NCI-H774 (cell line): ENCODE measurements at places on chromosomes 16 and 17.

- DNase-seq, result no peak
Observed at GRCh38 chr16:59154295-59154694, 420.2 kb upstream of the GOT2 start.

- DNase-seq, result no peak
Observed at GRCh38 chr17:19292377-19292711, 55.2 kb downstream of the EPN2 start.

GRCh38 chr17:50922107-50922506 is 56.0 kb upstream of the TOB1 start:
- no peak for DNase-seq

DNA sequence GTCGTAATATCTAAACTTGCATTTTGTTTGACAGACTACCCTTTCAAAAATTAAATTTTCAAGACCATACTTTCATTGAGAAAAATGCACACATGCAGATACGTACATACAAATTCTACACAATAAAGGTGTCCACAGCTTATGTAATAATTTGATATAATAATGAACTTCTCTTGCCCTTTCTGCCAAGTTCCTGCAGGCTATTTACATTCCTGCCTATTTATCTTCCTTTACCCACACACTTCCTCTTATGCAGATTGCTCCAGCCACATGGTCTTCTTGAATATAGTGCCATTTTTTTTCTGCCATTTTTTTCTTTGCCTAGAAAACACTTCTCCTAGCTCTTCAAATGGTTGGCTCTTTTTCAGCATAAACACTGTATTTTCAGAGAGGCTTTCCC is 826.9 kb upstream of the CDH8 start:
- no peak for DNase-seq

GRCh38 chr16:16830973-16831372 is 452.0 kb downstream of the NPIPA7 start:
- DNase-seq, result no peak

GRCh38 chr16:55735120-55735781 is 79.5 kb downstream of the SLC6A2 start:
- DNase-seq, result no peak

DNA sequence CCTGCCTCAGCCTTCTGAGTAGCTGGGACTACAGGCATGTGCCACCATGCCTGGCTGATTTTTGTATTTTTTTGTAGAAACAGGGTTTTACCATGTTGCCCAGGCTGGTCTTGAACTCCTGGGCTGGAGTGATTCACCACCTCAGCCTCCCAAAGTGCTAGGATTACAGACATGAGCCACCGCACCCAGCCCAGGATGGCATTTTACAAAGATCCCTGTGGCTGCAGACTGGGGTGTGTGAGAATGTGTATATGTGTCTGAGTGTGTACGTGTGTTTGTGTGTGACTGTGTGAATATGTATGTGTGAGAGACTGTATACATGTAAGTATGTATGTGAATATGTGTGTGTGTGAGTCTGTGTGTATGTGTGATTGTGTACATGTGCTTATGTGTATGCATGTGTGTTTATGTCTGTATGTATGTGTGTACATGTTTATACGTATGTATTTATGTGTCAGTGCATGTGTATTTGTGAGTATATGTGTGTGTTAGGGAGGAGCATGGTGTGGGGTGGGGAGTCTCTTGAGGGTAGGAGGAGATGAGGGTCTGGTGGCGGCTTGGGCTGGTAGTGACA is 17.0 kb downstream of the RPTOR start:
- DNase-seq, result no peak

DNA sequence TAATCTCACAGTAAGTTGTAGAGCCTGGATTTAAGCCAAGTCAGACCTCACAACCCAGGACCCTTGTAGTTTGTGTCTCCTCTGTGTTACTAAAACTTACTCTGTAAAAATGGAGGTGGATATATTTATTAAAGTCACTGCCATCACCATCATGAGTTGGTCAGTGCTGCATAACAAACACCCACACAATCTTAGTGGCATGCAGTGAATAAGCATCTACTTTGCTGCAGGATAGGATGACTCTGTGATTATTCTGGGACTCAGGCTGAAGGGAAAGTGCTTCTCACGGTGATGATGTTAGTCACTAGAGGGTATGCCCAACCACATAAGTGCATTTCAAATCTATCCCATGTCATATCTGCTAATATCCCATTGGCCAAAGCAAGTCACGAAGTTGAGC is 398.7 kb downstream of the XYLT1 start:
- no peak for DNase-seq

- DNase-seq, result no peak
Observed at GRCh38 chr17:78735832-78736525, 46.1 kb downstream of the CYTH1 start.

DNA sequence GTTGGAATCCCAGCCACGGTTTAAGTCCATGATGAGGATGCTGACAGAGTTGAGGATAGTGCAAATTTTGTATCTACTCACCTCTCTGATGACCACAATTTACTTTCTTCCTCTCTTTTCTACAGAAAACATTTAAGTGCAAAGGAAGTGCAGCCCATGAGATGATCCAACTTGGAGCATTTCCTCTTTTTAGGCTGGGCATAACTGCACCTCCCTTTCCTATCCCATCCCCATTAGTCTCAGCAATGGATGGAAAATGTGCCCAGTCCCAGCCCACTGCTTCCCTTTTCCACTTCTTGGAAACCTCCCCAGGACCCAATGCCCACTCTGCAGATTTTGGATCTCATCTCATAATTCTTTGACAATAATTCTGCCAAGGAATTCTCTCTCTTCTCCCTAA is 16.6 kb upstream of the CCL8 start:
- no peak for DNase-seq

DNA sequence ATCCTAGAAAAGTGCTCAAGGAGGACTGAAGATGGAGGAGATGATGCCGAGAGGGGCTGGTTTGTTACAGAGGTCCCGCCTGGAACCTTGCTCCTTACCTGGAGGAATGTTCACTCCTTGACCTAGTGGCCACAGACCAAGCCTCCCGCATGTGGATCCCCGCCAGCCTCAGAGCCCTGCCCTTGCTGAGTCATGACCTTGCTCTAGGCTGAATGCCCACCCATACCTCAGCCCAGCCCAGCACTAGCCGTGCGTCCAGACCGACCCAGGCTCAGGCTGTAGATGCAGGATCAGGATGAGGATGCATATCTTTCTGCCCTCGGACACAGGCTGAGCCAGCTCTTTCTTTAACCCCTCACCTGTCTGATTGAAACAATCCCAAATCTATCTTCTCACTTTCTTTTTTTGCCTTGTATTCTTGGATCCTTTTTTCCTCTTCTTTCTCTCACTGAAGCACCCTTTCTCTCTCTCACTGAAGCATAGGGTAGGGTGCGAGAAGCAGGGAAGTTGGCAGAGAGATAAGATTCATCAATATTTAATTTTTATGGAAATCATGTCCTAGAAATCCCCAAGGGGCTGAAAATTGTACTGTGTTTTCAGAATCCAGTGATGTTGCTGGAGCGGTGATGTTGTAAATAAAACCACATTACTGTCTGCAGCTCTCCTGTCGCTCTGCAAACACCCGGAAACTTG is 34.9 kb downstream of the WSCD1 start:
- DNase-seq, result no peak

DNA sequence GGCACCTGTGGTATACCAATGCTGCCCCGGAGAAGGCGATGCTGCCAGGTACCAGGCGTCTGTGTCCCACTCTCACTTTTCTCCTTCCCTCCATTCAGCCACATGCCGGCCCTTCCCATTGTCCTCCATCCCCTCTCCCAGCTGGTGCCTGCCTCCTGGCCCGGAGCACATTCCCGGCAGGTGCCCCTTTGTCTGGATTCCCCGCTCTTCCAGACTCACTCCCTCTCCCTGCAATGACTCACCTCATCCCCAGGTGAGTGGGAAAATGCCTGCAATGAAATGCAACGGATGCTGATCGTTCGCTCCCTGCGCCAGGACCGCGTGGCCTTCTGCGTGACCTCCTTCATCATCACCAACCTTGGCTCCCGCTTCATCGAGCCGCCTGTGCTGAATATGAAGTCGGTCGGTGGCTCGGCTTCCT is 10.4 kb upstream of the KDM6B start:
- no peak for DNase-seq

DNA sequence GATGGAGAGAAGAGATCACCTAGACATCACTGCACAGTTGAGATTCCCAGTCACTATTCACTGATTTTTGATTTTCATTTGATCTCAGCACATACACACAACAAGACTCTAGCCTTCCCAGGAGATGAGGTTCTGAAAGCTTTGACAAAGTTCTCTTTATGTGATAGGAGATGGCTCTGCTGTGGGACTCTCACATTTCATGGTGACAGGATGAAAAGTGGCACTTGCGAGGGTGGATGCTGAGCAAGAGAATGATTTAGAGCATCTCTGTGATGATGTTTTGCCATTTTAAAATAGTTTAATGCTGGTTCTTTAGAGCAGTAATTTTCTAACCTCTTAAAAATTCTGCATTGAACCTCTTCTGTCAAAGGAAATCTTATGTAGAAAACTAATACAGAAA is 113.3 kb upstream of the CA10 start:
- DNase-seq, result no peak

GRCh38 chr16:87680272-87680644 is 78.0 kb downstream of the JPH3 start:
- DNase-seq, result no peak
